Fibroblast of the aortic adventitia (primary cell): ENCODE measurements at places on chromosomes 12 and 14.

- DNase-seq, result peak; percentile 91
Measured at GRCh38 chr12:51972849-51973273, 21.4 kb downstream of the ACVR1B start.

GRCh38 chr14:68749487-68750475 lies 43.1 kb downstream of the ZFP36L1 start:
- DNase-seq, result peak; percentile 46

DNA sequence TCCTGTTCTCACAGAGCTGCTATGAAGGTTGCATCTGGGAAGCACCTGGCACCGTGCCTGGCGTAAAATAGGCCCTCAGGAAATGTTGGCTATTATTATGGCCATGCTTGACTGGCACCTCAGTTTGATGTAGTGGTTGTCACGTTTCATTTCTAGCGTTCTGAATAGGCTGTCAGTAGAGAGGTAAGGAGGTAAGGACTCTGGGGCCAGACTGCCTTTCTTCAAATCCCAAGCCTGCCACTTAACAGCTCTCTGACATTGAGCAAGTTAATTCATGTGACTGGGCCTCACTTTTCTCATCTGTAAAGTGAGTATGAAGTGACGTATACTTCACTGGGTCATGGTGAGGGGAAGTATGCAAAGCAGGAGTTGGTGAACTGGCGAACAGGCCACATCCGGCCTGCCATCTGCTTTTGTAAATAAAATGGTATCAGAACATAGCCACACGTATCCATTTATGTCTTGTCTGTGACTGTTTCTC lies 196.2 kb downstream of the CACNA1C start:
- DNase-seq, result no peak

DNA sequence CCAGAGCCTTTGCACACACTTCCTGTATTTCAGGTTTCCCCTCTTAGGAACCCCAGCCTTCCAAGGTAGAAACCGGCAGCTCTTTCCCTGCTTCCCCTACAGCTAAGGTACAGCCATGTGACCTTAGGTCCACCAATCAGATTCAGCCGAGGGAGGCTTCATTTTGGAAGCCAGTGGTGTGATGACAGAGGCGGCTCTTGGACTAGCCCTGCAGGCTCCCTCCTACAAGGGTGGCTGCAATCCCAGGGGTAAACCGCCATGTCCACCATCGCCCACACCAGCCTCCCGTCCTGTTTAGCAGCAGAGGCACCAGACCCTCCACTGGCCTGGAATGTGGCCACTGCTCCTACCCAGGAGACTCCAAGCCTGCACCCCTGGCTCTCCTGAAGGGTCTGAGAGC lies 65.6 kb downstream of the SERPINA3 start:
- no peak for DNase-seq

GRCh38 chr14:89588840-89589296 lies 171.8 kb upstream of the FOXN3 start:
- no peak for DNase-seq

- no peak for DNase-seq
Measured at GRCh38 chr12:67152451-67152850, 116.7 kb upstream of the CAND1 start.

DNA sequence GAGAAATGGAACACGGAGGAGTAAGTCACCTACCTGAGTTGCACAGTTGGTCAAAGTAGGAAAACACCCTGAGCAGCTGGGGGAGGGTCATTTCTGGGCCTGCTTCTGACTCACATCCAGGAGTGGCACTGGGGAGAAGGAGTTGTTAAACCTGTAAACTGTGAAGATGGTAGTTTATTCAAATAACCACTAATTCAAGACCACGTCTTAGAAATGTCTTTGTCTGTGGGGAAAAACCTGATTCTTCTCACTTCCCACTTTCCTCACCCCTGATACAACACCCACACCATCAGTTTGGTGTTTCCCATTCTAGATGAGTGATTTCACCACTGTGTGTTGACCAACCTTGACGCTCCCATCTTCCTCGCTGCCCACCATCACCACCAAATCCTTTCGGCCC lies 207.1 kb downstream of the ANO4 start:
- no peak for DNase-seq

GRCh38 chr12:53890081-53890480 lies 48.5 kb upstream of the HOXC13 start:
- no peak for DNase-seq

DNA sequence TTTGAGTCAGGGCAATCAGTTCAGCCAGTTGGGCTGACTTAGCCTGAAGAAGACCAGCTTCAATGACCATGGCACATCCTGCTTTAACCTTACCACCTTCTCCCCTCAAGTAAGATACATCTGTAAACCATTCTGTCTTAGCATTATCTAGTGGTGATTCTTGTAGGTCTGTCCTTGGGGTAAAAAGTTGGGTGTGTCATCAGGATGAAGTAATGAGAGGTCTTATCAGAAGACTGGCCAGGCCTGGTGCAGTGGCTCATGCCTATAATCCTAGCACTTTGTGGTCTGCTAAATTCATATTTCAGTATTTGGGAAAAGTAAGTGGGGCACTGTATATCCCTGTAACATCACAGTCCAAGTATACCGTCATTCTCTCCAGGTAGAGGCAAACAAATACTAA lies 19.1 kb downstream of the SINHCAF start:
- DNase-seq, result no peak

DNA sequence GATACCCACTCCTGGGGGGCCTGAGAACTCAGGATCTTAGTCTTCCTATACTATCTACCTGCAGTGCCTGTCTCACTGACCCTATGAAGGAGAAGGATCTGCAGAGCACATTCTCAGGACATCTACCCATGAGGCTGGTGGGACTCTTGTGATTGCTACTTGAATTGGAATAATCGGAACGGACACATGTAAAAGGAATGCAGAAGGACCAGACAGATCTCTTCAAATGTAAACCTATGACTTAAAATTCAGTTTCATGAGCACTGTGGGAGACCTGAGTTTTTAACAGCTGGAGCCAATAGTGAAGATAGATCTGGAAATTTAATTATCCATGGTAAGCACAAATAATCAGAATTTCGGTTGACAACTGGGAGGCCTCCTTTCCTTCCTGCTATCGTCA lies 35.2 kb upstream of the CPSF6 start:
- DNase-seq, result no peak

DNA sequence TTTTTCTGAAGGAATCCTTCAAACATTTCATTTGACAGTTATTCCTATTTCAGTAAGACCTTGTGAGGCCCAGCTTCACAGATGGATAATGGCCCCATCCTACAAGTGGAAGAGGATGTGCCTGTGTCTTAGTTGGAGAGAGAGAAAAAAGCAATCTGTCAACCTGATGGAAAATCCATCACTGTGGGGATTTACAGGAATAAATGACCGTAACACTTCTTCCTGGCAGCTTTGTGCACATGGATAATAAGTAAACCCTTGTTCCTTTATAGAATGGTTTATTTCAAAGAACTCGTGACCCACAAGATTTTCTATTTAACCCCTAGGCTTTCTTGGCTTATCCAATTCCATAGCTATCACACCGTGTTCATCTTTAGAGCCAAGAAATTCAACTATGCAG lies 121.4 kb upstream of the PCED1B start:
- no peak for DNase-seq

- DNase-seq, result no peak
Measured at GRCh38 chr14:94906991-94907587, 137.2 kb upstream of the GSC start.

GRCh38 chr12:115177899-115178298 lies 493.9 kb upstream of the TBX3 start:
- no peak for DNase-seq

DNA sequence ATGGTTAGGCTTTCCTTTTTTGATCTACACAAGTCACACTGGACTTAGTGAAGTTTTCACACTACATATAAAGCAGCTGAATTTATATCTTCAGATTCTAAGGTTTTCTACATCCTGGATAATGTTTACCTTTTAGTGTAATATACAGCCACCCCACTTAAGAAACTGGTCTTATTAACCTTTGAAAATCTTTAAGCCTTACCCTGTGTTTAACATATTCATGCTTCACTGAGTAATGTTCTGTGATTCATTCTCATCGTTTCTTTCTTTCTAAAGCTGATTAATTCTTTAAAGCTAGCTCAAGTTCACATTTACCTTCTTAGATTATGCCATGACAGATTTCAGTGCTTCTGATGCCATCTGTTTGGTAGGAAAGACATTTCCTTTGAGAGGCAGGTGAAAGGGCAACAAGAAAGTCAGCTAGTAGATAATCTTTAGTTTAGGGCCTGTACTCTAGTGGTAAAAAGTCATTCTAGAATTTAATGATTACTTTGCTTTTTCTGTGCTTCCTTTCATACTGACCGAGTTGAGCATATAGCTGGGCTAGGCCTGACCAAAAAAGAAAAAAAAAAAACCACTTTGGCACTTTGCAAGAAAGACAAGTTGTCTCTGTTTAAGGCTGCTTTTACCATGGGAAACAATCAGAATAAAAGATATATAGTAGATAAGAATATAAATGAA lies 690.9 kb upstream of the FBXO33 start:
- no peak for DNase-seq

GRCh38 chr12:69123919-69124638 lies 115.3 kb upstream of the CPSF6 start:
- DNase-seq, result no peak

DNA sequence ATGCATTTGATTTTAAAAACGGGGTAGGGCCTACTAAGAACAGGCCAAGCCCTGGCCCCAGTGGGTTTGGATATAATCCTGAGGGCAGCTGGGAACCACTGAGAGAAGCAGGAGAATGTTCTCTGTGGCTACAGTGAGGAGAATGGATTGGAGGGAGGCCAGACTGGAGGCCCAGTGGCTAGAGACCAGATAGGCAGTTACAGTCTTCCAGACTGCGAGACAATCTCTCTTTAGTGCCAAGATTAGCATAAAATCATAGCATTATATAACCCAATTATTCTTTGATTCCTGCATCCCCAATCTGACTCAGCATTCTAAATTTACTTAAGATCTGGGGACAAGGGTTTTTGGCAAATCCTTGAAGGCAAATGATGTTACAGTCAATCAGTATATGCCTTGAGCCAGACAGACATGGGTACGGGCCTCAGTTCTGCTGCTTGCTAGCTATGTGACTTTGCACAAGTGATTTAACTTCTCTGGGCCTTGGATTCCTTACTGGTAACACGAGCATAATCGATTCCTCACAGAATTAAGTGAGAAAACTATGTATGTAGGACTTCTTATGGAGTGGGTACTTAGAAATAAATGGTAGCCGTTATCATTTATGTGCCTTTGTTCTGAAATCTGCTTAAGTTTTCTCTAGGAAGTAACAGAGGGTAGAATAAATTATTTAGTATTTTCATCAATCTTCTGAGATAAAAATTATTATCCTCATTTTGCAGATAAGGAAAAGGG lies 18.3 kb downstream of the NINJ2 start:
- peak; percentile 82 for DNase-seq

GRCh38 chr14:95903165-95903564 lies 26.5 kb downstream of the TUNAR start:
- no peak for DNase-seq

GRCh38 chr12:25455696-25456095 lies 97.4 kb downstream of the LMNTD1 start:
- DNase-seq, result no peak

DNA sequence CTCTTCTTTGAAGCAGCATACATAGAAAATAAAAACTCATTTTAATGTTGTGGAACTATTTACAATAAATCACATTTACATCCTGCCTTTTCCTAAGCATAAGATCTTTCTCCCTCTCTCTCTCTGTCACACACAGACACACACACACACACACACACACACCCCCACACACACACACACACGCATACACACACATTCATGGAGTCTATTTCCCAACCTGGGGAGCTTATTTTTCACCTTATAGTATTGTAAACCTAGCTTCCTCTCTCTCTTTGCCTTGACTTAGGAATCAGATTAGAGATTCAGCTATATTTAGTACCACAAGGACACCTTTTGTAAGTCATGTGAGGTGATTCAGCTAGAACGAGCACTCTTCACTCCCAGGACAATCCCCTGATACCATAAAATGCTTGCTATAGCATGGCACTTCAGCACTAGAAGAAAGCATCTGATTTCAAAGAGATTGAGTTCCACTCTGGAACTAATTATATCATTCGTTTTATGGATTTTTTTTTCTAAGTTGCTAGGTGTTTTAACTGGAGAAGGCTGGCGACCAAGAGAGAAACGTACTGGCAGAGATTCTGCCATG lies 23.6 kb downstream of the TMEM30B start:
- DNase-seq, result no peak

DNA sequence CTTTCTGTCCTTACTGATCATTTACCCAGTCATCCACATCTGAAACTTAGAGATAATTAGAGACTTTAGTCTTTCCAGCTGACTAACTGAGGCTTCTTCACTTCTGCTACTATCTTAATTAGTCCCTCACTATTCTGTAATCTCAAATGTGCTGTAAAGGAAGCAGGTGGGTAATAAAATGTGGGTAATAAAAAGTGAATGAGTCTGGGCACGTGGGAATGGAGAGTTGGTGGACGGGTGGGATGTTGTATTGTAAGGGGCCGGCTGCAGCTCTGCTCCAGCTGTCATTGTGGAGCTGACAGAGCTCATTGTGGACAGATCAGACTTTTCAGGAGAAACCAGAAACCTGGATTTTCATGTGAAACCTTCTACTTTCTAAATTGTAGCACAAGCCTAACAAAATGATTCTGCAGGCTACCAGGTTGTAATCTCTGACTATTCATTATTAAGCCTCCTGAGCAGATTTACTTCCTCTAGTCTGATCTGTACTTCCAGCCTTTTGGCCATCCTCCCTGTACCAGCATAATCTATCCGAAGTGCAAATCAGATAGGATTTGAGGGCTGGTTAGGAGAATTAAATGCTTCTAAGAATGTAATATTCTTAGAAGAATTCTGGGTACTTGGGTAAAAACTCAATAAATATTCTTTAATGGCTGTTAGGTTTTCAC lies 42.0 kb upstream of the BMAL2 start:
- DNase-seq, result no peak

- peak; percentile 63 for DNase-seq
Measured at GRCh38 chr12:107329569-107330324, 236.4 kb upstream of the CRY1 start.

DNA sequence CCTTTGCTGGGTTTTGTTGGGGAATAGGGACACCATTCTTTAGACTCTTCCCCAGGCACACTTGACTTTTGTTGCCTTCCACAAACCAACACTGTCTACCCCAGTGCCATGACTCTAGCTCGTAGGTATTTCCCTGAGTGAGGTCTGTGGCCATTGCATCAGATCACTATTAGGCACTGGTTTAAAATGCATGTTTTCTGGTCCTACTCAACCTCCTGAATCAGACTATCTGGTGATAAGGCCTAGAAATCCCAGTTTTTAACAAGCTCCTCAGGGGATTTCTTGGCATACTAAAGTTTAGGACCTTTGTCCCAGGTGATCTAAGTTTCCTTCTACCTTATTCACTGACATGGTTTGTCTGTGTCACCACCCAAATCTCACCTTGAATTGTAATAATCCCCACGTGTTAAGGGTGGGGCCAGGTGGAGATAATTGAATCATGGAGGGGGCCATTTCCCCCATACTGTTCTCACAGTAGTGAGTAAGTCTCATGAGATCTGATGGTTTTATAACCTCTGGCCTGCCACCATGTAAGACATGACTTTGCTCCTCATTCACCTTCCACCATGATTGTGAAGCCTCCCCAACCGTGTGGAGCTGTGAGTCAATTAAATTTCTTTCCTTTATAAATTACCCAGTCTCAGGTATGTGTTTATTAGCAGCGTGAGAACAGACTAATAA lies 87.8 kb upstream of the PSMC1 start:
- DNase-seq, result peak; percentile 73
